ENCODE measurements at places on chromosomes 16 and 17.

GRCh38 chr17:6454495-6455320 lies 10.5 kb downstream of the PIMREG start:
- no peak for DNase-seq

DNA sequence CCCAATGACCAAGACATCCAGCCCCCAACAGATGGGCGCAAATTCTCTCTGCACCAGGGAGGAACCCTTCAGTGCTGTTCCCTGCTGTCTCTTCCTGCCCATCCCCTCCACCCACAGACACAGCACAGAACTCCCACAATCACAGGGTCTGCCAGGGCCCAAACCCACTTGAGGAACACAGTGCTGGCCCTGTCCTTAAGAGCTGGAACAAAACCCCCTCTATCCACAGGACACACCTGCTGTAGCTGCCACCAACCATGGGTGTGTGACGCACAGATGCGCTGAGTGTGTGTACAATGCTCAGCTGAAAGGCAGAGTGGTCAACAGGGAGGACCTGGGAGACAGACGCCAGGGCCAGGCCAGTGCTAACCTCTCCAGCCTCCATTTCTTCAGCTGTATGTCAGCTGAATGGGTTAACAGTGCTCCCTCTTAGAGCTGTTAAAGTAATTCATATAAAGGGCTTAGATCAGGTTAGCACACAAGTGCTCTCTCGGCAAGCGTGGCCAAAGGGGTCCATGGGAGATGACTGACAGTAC lies 62.1 kb downstream of the AMFR start:
- DNase-seq: no peak

DNA sequence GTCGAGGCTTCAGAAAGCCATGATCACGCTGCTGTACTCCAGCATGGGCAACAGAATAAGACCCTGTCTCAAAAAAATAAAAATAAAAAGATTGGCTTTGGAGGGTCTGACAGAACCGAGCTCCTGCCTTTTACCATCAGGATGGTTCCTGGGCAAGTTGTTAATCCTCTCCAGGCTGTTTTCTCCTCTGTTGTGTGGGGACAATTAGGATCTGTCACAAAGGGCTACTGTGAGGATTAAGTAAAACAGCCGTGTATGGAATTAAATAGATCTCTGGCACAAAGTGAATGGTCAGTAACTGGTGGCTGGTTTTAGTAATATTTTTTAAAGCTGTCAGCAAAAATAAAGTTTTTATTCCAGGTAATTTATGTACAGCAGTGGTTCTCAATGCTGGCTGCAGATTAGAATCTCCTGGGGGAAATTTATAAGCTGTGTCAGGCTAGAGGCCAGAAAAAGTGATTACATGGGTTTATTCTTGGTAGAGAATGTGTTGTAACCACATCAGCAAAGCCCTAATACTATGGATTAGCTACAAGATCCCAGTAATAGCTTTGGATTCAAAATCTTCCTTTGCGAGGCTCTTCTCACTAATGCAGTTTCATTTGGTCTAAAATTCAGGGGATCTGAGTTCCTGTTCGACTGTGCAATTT lies 47.2 kb downstream of the GPRC5B start:
- no peak for DNase-seq

DNA sequence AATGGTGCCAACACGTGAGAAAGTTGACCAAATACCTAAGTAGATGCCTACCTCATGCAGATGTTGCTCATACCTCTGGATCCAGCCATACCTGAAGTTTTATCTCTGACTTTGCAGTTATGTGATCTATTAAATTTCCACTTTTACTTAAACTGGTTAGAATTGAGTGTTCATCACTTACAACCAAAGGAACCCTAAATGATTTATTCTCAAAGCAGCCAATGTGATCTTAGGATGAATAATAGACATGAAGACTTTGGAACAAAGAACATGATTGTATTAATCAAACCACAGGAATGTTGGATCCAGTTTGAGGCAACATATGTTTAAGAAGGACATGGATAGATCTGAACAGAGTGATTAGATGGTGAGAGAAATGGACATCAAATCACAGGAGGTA lies 68.7 kb downstream of the IRX6 start:
- DNase-seq: no peak

GRCh38 chr17:75590849-75591721 lies 3.5 kb downstream of the MYO15B start:
- no peak for DNase-seq
